Temporal lobe (tissue), 4 donors: ENCODE measurements at places on chromosomes 1 and 21. TPM values are rescaled to one million over a fixed set of nuclear protein-coding genes. Genes with fewer than 3 reads are reported as not detected.

The S100A7 gene
- total RNA-seq = not detected

The CNST gene
- total RNA-seq = 25.6 TPM

The LRRC7 gene
- total RNA-seq = 215 TPM

The TGFBR3 gene
- total RNA-seq = 4.4 TPM

The DNM3 gene
- 94.2 TPM for total RNA-seq

The PADI3 gene
- total RNA-seq = not detected

The TUFT1 gene
- 6.1 TPM for total RNA-seq

The SMPDL3B gene
- total RNA-seq = 0.25 TPM

The C8A gene
- total RNA-seq = not detected

The POU3F1 gene
- 6.1 TPM for total RNA-seq

The CRYBG2 gene
- total RNA-seq = 1.5 TPM

The FMO1 gene
- 4.2 TPM for total RNA-seq

The WNT2B gene
- total RNA-seq = 1.5 TPM

The CHODL gene
- 2.0 TPM for total RNA-seq

The ADGRB2 gene
- total RNA-seq = 60.2 TPM

The UBL4B gene
- 0.25 TPM for total RNA-seq

The FNDC5 gene
- total RNA-seq = 15.0 TPM

The ATAD3C gene
- total RNA-seq = 0.49 TPM

The FAM43B gene
- total RNA-seq = 0.74 TPM

The HMCN1 gene
- 2.7 TPM for total RNA-seq

The PGLYRP4 gene
- total RNA-seq = not detected

The LIPI gene
- total RNA-seq = not detected

The SAMD13 gene
- 1.7 TPM for total RNA-seq

The MSH4 gene
- 0.98 TPM for total RNA-seq

The AHCTF1 gene
- 32.7 TPM for total RNA-seq

The AJAP1 gene
- 21.9 TPM for total RNA-seq

The LIN28A gene
- total RNA-seq = not detected

The PPM1J gene
- 4.9 TPM for total RNA-seq

The GJB4 gene
- total RNA-seq = not detected

The C1QTNF12 gene
- 0.25 TPM for total RNA-seq

The OR2T33 gene
- total RNA-seq = not detected

The ANXA9 gene
- not detected for total RNA-seq

The SOX13 gene
- total RNA-seq = 2.2 TPM

The HOOK1 gene
- 11.3 TPM for total RNA-seq

The AMY2B gene
- total RNA-seq = 60.5 TPM

The BRINP3 gene
- total RNA-seq = 38.6 TPM

The EXTL1 gene
- total RNA-seq = 0.98 TPM

The SLC16A4 gene
- 3.7 TPM for total RNA-seq

The CCDC27 gene
- total RNA-seq = not detected

The LGR6 gene
- 0.49 TPM for total RNA-seq

The FAM89A gene
- total RNA-seq = 1.5 TPM

The NPPA gene
- 2.5 TPM for total RNA-seq

The PCAT6 gene
- not detected for total RNA-seq

The KRTAP10-12 gene
- total RNA-seq = not detected

The SVBP gene
- 40.3 TPM for total RNA-seq

The CFHR4 gene
- 0.25 TPM for total RNA-seq

The RIPPLY3 gene
- under 0.01 TPM for total RNA-seq
